Uterus (tissue), 4 donors: ENCODE measurements at places on chromosomes 4 and X. TPM values are rescaled to one million over a fixed set of nuclear protein-coding genes. Genes with fewer than 3 reads are reported as not detected.

DNA sequence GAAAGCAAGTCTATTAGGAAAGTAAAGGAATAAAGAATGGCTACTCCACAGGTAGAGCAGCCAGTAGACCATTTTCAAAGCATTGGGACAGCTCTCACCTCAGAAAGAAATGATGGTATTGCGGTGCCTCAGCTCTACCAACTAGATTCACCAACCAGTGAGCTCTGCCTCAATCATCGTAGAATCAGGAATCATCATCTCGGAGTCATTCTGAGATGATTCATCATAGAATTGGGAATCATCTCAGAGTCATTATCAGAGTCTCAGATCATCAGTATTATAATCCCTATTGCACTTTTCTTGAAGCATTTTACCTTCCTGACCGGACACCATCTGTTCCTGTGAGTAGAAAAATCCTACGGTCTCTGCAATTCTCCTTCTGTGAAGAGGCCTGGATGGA is 17.5 kb upstream of the SAT1 start:
- no peak for DNase-seq
- H3K4me3 ChIP-seq, result no peak overlapping the region
- H3K27me3 ChIP-seq, result no peaks in the 10 kb centered on the region
- no peaks in the 10 kb centered on the region for H3K36me3 ChIP-seq

DNA sequence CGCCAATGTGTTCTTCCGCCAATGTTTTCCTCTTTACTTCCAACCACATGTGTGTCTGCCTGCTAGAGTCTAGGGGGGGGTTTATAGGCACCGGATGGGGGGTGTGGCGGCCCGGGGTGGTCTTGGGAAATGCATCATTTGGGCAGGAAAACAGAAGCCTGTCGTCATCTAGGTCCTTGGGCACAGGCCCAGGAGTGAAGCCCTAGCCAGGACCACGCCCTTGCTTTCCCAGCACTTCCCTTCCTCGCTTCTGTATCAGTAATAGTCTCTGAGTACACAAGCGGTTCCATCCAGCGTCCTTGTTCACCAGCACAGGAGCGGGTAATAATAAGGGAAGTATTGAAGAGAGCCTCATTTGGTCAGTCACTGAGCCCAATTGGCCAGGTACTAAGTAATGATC is 74.5 kb downstream of the QDPR start:
- no peak overlapping the region for H3K4me3 ChIP-seq
- DNase-seq, result no peak
- H3K4me1 ChIP-seq, result no peaks in the 10 kb centered on the region
- H3K27ac ChIP-seq, result no peak overlapping the region
- no peaks in the 10 kb centered on the region for H3K27me3 ChIP-seq
- no peaks in the 10 kb centered on the region for H3K36me3 ChIP-seq

DNA sequence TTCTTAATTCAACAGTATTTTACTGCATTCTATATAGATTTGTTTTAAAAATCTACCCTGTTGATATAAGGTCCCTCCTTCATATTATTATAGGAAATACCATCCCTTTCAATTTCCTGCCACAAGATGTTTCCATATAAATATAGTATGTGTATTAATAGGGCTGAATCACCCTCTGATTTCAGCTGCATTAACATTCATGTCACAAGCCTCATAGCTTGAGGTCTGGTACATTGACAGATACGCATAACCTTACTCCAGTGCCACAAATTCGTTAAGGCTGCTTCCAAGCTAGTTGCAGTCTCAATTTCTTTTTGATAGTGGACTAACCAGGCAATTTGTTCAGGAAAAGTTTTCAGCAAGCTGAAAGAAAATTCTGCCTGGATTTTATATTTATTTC is 128.4 kb downstream of the KLHL34 start:
- H3K27ac ChIP-seq, result no peak overlapping the region
- no peaks in the 10 kb centered on the region for H3K36me3 ChIP-seq
- DNase-seq, result no peak
- H3K4me3 ChIP-seq, result no peak overlapping the region
- H3K4me1 ChIP-seq, result no peaks in the 10 kb centered on the region

The POLN gene
- total RNA-seq, result 0.26 TPM

- no peak overlapping the region for H3K27ac ChIP-seq
- H3K27me3 ChIP-seq, result no peaks in the 10 kb centered on the region
- H3K4me3 ChIP-seq, result no peak overlapping the region
Observed at GRCh38 chrX:112368371-112368770, 285.8 kb upstream of the TRPC5 start.

The SMIM10 gene
- 8.2 TPM for total RNA-seq

- DNase-seq, result no peak
- H3K27me3 ChIP-seq, result no peaks in the 10 kb centered on the region
- H3K4me3 ChIP-seq, result no peak overlapping the region
- no peaks in the 10 kb centered on the region for H3K4me1 ChIP-seq
Observed at GRCh38 chrX:79259073-79259689, 108.0 kb downstream of the ITM2A start.

The PRSS12 gene
- total RNA-seq, result 52.1 TPM

DNA sequence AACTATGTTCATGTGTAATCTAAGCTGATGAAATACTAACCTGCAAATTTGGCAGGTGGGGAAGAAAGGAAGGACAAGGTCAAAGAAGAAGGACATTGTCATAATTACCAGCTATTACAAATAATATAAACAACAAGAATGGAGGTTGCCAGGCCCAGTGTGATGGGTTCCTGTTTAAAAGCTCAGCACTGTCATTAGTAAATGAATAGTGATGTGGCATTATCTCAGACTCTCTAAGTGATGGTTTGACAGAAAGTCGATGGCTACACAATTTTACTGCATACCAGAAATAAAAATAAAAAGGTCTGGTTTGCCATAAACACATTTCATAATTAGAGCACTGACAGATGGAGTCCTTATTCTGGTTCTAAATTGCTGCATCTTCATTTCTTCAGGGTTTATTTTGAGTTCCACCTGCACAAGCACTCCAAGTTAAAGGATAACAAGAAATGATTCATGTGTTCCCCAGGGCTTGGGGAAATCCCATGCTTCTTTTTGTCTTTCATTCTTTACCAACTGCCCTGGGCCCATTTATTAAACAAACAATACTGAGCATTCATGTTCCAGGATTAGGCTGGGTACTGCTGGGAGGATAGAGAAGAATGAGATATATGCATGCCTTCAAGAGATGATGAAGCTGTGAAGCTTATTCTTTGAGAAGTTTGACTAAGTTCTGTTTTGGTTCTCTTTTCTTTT is 367.8 kb upstream of the RASGEF1B start:
- DNase-seq, result no peak
- no peak overlapping the region for H3K27ac ChIP-seq
- H3K4me3 ChIP-seq, result no peak overlapping the region
- H3K27me3 ChIP-seq, result no peaks in the 10 kb centered on the region
- peaks cover 1% of the 10 kb centered on the region for H3K4me1 ChIP-seq

The C4orf51 gene
- total RNA-seq, result not detected

The SHISA3 gene
- total RNA-seq, result 0.59 TPM

DNA sequence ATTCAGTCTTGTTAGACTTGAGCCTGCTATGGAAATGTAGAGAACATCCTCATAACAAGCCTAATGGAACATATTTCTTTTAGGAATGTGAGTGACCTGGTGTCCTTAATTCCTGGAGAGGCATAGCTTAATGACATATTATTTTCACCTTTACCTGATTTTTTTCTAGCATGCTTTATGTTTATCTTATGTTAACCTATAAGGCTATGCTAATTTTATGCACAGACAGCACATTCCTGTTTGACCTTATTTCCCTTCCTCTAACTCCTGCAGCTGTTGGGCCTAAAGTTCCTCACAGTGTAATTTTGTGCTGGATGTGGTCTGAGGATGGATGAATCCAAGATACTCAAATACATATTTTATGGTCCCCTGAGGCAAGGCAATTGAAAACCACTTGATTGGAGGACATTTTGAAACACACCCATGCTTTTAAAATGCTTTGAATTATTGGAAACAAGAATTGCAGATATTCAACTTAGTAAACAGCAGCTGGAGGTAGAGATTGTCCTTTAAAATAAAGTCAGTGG is 111.5 kb downstream of the LARP7 start:
- no peaks in the 10 kb centered on the region for H3K27me3 ChIP-seq
- H3K4me3 ChIP-seq, result no peak overlapping the region
- H3K36me3 ChIP-seq, result no peaks in the 10 kb centered on the region
- no peak overlapping the region for H3K27ac ChIP-seq

DNA sequence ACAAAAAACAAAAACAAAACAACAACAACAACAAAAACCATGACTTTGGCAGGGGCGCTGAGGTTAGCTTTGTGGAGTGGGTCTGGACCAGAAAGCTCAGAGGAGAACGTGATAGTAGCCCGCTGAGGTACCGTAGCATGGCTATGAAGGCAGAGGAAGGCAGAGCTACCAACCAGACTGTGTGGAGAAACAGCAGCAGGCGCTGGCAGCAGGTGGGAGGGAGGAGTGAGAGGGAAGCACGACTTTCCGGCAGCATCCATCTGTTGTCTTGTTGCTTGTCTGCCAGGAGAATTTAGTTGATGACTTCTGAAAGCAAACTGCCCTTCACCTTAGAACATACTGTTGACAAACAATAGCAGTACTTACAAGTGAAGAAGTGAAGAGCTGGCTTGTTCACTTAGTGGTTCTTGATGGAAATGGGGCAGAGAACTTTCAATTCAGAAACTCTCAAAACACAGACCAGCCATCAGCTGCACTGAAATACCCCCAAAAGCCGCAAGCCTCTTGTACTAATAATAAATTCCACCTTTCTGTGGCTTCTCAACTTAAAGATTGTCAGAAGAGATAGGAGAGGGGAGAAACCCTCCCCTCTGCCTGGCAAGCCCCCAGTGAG is 447.2 kb downstream of the SLITRK2 start:
- no peak for DNase-seq
- H3K4me3 ChIP-seq, result no peak overlapping the region
- no peaks in the 10 kb centered on the region for H3K36me3 ChIP-seq
- H3K27me3 ChIP-seq, result no peaks in the 10 kb centered on the region

GRCh38 chr4:39699687-39700409 is 1.9 kb downstream of the UBE2K start:
- peaks cover 6% of the 10 kb centered on the region for H3K4me1 ChIP-seq
- no peaks in the 10 kb centered on the region for H3K36me3 ChIP-seq
- H3K4me3 ChIP-seq, result no peak overlapping the region
- no peak for DNase-seq
- H3K27ac ChIP-seq, result no peak overlapping the region
- no peaks in the 10 kb centered on the region for H3K27me3 ChIP-seq

GRCh38 chrX:150365990-150366911 is 3.1 kb downstream of the MAMLD1 start:
- peak overlapping the region; percentile 92 for H3K27ac ChIP-seq
- peak; percentile 54 for DNase-seq
- no peaks in the 10 kb centered on the region for H3K4me1 ChIP-seq
- no peaks in the 10 kb centered on the region for H3K27me3 ChIP-seq

The LINC00632 gene
- total RNA-seq, result 228 TPM

The GAK gene
- total RNA-seq, result 134 TPM

GRCh38 chr4:163048447-163048846 is 118.2 kb downstream of the NAF1 start:
- no peak overlapping the region for H3K27ac ChIP-seq
- DNase-seq, result no peak
- no peak overlapping the region for H3K4me3 ChIP-seq
- H3K36me3 ChIP-seq, result no peaks in the 10 kb centered on the region
- H3K27me3 ChIP-seq, result no peaks in the 10 kb centered on the region
- H3K4me1 ChIP-seq, result no peaks in the 10 kb centered on the region

GRCh38 chr4:114393295-114394038 is 205.1 kb upstream of the UGT8 start:
- no peak for DNase-seq
- no peaks in the 10 kb centered on the region for H3K27me3 ChIP-seq
- no peak overlapping the region for H3K4me3 ChIP-seq
- no peaks in the 10 kb centered on the region for H3K4me1 ChIP-seq
- no peak overlapping the region for H3K27ac ChIP-seq
- H3K36me3 ChIP-seq, result no peaks in the 10 kb centered on the region

DNA sequence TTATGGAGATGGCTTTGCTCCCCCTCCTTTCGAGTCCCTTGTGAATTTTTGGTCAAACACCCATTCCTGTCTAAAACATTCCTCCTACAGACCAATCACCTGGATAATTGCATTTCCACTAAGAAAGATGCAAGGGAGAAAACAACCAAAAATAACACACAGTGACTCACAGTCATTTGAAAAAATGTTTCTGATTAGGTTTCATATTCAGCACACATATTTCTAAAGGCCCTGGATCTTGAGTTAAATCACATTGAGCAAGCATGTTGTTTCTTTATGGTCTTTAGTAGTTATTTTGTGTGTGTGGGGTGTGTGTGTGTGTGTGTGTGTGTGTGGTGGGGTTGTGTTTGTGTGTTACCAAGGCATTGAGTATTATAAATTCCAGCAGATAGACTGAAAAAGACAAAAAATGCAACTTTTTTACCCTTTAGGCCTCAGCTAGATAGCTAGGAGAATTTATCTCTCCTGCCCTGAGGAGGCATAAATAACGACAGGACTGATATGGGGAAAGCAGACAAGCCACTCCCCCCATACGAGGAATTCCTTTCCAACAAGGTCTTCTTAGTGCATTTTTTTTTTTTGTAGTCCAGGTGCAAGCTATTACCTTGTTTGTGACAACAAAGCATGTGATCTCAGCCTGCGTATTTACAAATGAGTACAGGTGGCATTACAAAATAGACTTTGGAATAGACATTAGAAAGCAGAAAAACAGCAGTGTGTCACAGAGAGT is 265.4 kb upstream of the ADGRL3 start:
- H3K27me3 ChIP-seq, result no peaks in the 10 kb centered on the region
- H3K27ac ChIP-seq, result no peak overlapping the region
- DNase-seq, result no peak
- H3K4me3 ChIP-seq, result no peak overlapping the region
- no peaks in the 10 kb centered on the region for H3K4me1 ChIP-seq

DNA sequence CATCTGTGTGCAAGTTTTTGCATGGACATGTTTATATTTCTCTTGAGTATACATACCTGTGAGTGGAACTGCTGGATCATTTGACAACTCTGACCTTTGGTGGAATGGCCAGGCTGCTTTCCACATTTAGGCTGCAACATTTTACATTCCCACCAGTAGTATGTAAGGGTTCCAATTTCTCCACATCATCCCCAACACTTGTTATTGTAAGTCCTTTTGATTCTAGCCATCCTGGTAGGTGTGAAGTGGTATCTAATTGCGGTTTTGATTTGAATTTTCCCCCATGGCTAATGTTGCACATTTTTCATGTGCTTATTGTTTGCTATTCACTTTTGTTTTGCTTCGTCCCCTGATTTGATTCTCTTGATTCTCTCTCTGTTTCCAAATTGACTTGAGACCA is 16.4 kb downstream of the DLG3 start:
- no peaks in the 10 kb centered on the region for H3K27me3 ChIP-seq
- no peak overlapping the region for H3K27ac ChIP-seq

DNA sequence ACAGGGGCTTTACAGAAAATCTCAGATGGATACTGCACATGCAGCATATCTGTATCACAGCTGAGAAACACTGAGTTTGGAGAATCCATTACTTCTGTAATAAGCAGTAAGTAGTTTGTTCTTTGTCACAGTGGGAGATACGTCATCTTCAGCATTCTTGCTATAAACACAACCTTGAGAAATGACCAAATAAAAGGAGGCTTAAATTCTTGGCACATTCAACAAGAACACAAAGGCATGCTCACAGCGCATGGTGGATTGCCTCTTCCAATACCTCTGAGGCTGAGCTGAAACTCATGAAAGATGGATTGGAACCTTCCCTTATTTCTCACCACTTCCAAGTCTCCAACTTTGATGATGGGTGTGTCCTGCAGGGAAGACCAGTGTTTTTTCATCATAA is 54.5 kb downstream of the ANXA5 start:
- no peaks in the 10 kb centered on the region for H3K27me3 ChIP-seq
- H3K4me3 ChIP-seq, result no peak overlapping the region
- H3K36me3 ChIP-seq, result no peaks in the 10 kb centered on the region
- H3K4me1 ChIP-seq, result no peaks in the 10 kb centered on the region

The CT55 gene
- total RNA-seq, result not detected
